ENCODE measurements at places on chromosomes 12 and 14.

DNA sequence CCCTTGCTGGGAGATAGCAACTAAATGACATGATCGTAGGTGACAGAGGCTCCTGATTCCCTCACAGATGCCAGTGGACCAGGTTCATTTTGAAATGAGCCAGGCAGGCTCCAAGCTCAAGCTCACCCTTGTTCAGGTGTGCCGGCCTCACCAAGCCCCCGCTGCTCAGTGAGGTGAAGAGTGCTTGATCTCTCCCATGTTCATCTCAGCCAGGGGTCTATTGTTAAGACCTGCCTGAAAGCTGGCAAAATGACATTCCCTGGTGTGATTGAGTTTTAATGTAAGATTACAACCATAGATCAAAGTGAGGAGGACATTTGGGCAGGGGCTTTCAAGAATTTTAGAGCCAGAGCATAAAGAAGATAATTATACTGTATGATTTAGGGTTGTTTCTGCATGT is 497.9 kb downstream of the EGLN3 start:
- no peak for DNase-seq

- no peak for DNase-seq
These were observed 579.0 kb downstream of the LRFN5 start for GRCh38 chr14:42185718-42186117.

DNA sequence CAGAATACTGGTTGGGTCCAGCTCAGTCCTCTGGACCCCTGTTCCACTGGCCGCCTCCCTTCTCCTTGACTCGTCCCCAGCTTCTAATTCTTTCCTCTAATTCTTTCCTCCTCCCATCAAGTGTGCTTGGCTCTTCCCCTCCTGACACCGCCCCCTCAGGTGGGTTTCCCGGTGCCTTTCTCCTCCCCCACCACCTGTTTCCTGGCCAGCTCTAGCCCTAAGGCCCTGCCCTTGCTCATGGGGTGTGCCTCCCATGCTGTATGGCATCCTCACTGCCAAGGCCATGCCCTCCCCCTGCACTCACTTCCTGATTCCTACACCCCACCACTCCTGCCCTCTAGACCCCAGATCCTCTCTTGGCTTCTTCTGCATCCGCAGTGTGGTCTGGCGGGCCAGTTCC is 12.1 kb upstream of the EML1 start:
- no peak for DNase-seq

DNA sequence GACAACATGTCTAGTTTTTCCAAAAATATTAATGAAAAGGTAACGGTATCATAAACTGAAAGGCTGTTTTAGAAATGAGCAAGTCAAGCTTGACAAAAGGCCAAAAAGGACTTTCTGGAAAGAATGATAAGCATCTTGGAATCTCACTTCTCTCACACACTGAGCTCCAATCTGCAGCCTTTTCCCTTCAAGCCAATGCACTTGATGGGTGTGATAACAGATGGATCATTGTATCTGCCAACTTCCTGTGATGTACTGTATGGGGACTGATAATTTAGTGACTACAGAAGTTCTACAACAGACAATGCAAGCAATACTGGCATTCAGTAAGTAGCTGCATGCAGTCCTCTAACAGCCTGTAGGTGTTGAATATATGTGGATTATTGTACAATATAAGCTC is 147.1 kb downstream of the MED13L start:
- no peak for DNase-seq

Measured in stimulated activated CD8-positive, alpha-beta memory T cell treated with anti-CD3 and anti-CD28 coated beads, Interleukin-7, amount 100 ng/mL, for 48 hours (primary cell).